Activated CD4-positive, alpha-beta T cell treated with anti-CD3 and anti-CD28 coated beads for 1 hour (primary cell): ENCODE measurements at places on chromosomes 4 and X.

DNA sequence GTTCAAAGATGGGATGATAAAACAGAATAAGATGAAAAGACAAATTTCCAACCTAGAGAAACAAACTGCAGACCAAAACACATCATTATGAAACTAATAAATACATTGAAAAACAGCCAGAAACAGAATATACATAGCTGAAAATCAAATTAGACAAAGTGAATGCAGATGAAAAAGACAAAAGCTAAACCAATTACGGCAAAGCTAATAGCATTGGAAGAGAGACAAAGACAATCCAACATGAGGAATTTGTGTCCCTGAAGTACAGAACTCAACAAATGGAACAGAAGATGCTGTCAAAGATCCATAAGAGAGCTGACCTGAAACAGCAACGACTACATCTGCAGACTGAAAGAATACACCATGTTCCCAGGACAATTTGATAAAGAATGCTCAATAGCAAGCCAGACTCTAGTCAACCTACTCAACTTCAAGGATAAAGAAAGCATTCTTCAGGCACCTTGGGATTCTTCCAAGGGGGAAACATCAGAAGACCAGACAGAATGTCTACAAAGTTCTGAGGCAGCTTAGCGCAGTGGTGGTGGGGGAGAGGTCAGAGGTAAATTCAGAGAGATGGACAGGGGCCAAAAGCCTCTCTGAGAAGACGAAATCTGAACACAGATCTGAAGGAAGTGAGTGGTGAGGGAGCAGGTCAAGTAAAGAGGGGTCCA lies 27.4 kb upstream of the IRAK1 start:
- DNase-seq: no peak

DNA sequence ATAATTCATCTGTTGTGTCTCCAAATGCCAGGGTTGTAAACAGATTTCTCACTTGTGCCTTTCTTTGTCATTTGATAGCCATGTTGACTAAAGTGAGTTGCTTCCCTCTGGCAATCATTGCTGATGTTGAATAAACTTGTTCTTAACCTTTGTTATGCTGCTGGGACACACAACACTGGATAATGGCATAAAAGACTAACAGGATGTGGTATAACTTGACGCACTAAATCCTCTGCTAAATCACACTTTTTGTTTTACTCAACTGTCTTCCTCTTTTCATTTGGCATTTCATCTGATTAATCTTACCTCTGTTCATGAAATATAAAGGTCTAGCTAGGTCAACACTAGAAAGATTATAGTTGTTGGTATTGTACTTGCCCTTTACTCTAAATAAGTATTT lies 17.6 kb upstream of the CXCL5 start:
- no peak for DNase-seq

DNA sequence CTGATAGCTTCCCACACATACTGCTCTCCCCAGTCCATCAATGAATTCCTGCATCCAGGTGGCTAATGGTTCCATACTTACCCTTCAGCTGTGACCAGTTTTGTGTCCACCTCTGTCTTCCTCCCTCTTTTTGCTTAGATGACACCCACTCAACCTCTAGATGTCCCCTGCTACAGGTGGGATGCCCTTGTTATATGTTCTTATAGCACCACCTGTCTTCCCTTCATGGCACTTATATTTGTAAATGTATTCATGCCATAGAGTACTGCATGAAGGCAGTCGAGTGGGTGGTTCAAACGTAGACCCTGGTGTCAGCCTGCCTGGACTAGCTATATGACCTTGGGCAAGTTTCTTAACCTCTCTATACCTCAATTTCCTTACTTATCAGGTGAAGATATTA lies 6.5 kb upstream of the USP46 start:
- no peak for DNase-seq

DNA sequence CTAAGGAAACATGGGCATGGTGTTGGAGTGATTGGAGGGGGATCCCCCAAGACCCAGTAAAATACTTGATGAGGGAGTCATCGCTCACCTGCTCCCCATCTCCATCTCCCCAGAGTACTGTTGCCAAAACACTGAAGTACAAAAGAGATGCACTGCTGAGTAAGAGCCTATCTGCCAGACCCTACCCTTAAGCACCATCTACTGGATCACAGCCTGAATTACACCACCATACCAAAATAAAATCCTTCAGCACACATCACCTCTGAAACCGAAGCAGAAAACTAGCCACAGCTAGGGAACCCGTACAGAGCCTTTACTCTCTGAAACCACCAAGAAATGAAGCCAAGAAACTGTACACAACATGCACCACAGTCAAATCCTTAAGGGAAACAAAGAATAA lies 466.3 kb upstream of the ACTRT1 start:
- no peak for DNase-seq

- DNase-seq: no peak
Measured at GRCh38 chrX:154459832-154460231, 1.8 kb downstream of the PLXNA3 start.

- DNase-seq: no peak
Measured at GRCh38 chr4:11338956-11339782, 89.5 kb downstream of the HS3ST1 start.

GRCh38 chr4:155954118-155954685 lies 536 bp upstream of the CTSO start:
- DNase-seq: no peak

GRCh38 chr4:67124716-67125115 lies 420.6 kb downstream of the CENPC start:
- no peak for DNase-seq
